Brain microvascular endothelial cell (primary cell): ENCODE measurements at places on chromosomes 1 and 21.

DNA sequence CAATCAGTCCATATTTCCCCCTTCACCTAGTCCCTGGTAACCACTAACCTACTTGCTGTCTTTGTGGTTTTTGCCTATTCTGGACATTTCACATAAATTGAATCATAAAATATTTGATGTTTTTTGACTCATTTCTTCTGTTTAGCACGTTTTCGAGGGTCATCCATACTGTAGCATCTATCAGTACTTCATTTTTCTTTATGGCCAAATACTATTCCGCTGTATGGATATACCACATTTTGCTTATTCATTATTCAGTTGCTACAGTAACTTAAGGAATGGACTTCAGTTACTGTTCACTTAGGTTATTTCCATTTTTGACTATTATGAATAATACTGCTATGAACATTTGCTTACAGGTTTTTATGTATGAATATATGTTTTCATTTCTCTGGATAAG, 12.3 kb downstream of the PBX1 start:
- no peak for DNase-seq

DNA sequence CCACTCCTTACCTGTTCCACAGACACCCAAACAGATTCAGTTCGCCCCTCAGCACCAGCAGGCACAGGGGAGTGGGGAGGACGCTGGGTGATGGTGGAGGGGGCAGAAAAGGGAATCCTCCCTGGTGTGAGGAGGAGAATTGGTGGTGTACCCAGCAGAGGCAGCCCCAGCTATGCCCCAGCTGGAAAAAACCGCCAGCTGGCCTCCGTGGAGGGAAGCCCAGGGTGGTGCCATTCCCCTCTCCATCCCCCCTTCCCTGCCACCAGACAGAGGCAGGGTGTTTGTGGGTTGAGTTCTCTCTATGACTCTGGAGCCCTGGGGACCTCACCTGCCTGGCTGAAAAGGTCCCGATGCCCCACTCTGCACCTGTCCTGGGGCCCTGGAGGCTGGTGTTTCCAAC, 27.9 kb downstream of the OPTC start:
- DNase-seq, result no peak

- no peak for DNase-seq
Observed at GRCh38 chr1:224157316-224157715, 25.7 kb upstream of the DEGS1 start.

- DNase-seq, result no peak
Observed at GRCh38 chr1:22935433-22935832, 37.2 kb downstream of the LACTBL1 start.

DNA sequence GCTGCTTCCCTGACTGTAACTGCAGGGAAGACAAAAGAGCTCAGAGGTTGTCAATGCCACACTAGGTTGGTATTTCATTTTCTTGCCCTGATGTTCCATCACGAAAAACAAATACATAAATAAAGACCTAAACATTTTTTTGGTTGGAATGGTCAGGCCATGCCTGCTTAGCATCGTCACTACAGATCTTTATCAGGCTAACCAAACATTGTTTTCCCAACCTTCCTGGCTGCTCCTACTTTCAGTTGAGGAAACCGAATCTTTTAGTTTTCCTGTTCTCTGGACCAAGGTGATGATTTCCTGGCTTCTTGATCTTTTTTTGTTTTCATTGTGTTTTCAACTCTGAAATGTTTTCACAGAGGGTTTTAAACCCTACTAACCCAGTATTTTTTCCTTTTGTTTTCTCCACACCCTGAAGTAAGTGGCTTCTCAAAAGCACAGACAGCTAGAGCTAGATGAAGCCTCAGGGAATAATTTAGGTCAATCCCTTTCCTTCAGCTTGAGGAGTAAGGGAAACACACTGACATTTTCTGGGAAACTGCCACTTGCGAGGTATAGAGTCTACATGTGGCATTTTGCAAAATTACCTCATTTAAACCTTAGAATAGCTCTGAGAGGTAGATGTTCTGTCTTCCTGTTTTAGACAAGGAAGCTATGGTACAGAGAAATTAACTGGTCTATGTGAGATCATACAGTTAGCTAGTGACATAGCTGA, 67.2 kb upstream of the CNN3 start:
- DNase-seq, result no peak

- DNase-seq, result no peak
Observed at GRCh38 chr1:207070811-207071210, 17.7 kb downstream of the PFKFB2 start.

DNA sequence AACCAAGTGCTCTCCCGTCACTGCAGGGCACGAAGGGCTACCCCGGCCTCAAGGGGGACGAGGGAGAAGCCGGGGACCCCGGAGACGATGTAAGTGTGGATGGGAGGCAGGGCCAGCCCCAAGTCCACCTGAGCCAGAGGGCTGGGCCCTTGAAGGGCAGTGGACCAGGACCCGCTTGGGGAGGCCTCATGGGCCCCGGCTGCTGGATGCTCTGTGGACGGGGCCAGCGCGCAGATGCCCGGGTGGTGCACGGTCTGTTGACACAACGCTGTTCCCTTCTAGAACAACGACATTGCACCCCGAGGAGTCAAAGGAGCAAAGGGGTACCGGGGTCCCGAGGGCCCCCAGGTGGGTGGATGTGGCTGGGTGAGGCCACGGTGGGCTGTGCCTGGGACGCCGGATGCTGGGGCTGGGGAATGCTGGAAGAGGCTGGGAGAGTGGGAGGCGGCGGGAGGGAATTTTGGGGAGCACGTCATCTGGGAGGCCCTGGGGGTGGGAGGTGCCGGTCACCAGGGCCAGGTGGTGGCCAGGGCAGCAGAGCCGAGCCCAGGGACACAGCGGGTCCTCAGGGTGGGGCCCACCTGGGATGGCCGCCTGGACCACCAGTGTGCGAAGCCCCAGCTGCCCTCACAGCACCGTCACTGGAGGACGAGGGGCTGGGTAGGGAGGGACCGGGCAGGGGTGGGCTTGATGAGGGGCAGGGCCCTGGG, 17.5 kb downstream of the COL6A1 start:
- no peak for DNase-seq

DNA sequence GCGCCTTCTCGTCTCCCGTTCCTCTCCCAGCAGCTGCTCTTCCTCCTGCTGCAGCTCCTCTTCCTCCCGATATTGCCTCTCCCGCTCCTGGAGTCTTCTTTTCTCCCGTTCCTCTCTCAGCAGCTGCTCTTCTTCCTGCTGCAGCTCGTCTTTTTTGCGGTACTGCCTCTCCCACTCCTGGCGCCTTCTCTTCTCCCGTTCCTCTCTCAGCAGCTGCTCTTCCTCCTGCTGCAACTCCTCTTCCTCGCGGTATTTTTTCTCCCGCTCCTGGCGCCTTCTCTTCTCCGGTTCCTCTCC, 5.3 kb downstream of the TCHH start:
- no peak for DNase-seq

DNA sequence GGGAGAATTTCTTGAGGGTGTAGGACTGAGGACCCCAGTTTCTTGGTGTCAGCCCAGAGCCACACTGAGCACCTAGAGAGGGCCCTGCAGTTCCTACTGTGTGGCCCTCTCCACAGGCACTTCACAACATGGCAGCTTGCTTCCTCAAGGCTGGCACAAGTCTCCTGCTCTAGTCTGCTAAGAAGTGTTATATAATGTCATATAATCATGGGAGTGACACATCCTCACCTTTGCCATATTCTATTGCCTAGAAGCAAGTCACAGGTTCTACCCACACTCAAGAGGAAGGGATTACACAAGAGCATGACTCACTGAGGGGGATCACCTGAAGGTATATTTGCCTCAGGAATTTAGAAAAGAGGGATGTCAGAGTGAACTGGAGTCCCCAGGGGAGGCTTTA, 5.5 kb upstream of the SNX27 start:
- DNase-seq, result no peak

- peak; percentile 40 for DNase-seq
Observed at GRCh38 chr1:33152685-33153432, 29.0 kb downstream of the TRIM62 start.

DNA sequence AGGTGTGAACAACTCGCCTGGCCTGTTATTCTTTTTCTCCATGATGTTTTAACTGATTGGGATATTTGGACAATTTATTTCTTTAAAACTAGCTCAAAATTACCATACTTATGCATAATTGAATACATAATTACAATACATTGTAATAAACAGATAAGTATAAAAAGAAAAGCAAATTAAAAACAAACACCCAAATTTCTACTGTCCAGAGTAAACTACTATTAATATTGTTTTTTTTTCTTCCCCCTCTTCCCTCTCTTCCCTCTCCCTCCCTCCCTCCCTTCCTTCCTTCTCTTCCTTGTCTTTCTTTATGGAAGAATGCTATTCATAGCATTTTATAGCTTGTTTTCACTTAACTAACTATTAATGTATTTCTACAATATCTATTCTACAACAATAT, 117.7 kb upstream of the IVNS1ABP start:
- DNase-seq, result no peak

DNA sequence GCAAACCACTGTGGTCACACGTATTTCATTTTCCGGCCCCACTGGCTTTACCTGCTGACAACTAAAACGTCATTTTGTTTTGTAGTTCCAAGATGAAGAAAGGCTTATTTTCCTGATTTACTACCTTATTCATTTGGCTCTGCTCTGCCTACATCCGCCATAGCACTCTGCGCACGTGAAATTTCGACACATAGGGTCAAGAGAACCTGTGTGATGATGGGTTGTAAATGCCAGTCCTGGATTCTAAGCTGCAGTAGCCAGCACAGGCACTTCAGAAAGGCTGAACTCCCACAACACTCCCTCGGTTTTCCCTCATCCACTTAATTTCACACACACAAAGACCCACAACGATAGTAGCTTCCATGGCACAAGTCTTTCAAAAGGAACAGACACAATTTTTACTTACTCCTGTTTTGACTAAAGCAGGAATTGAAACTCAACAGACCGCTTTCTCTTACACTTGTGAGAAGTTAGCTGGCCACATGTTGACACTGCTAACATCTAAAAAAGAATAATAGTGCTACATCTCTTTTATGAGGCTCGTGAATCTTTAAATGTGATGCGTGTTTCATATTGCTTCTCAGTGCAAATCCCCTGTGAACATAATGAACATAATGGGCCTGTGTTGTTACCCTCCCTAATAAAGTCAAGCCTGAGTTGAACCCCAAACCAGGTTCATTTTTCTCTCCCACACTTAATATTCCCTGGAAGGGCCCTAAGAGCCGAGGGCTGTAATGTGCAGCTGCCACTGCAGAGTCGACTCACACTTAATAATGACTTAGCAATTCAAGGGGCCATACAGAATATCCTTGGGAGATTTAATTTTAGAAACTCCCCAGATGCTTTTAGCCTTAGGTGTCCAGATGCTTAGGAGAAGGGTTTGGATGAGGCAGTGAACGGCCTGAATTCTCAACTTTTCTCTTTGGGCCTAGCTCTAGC, 1.5 kb upstream of the RUNX1 start:
- no peak for DNase-seq

- DNase-seq, result no peak
Observed at GRCh38 chr1:230123280-230124185, 56.5 kb downstream of the GALNT2 start.

DNA sequence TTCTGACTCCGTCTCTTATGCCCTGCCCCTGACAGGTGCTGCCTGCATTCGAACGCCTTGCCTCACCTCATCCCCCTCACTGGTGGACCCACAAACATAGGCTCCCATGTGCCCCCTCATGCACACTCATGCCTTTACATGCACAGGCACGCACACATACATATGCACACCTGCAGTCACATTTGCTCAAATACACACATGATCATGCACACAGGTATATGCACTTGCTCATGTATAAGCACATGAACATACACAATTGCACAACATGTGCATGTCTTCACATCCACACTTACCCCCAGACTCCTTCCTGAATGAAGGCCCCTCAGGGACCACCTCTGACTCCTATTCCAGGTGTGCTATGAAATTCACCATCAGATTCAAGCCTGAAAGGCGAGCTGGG, 506.9 kb downstream of the PTPRU start:
- no peak for DNase-seq

DNA sequence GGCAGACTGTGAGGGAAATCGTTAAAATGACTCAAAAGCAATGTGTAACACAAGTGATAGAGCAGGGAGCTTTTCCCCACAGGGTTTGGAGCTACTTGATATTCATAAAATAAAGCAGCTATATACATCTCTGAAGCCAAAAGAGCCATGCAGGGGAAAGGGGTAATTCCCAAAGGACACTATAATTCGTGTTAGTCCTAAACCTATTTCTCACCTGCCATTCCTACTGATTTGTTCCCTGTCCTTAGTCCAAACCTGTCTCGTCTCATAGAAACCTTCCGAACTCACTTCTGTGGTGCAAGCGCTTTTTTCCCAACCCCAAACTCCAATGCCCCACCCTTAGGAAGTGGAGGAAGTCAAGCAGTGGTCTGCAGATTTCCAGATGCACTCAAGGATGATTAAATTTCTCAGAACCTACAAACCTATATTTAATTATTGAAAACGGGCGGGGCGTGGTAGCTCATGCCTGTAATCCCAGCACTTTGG, 946 bp upstream of the HNRNPR start:
- DNase-seq, result no peak

- no peak for DNase-seq
Observed at GRCh38 chr21:32843561-32843960, 72.0 kb upstream of the PAXBP1 start.

DNA sequence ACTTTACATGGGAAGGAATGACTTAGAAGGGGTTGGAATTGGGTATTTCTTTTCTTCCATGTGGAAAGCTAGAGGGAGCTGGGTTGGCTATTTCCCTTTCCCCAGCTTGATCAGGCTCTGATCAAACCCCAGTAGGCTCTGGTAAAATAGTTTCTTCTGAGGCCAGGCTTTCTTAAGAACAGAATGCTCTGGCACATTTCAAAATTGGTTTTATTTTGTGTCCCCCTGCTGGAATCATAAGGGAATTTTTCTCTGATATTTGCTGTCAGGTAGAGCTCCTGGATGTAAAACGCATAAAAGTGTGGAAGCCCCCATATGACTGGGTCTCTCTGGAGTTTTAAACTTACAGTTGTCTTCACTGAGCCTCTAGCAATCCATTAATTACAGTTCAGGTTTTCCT, 17.1 kb upstream of the APOBEC4 start:
- DNase-seq, result no peak

DNA sequence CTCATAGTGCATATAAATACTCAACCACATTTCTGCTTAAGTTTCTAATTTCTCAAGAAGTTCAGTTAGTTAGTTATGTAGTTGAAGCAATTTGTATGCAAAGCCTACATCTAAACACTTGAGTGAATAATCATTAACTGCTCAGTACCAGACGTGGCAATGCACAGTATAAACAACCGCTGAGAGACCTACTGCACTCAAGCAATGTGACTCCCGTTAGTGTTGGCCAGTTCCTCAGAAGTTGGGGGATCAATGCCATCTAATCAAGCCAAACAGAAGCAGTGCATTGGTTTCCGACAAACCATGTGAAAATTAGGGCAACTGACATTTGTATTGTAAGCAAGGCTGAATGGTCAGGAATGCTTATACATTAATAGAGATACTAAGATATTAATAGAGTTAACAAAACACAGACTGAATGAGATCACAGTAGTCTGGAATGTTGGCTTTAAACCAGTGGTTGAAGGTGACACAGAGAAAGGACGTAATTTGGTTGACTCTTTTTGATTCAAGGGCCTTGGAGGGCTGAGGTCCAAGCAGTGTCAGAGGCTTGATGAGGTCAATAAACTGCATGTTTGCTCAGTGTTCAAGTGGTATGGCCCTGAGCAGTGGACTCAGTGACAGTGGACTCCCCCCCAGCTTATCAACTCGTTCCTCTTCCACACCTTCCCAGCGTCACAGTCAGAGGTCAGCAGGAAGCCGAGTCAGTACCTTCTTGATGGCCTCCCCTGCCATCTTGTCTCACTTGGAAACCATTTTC, 255.5 kb downstream of the CTH start:
- no peak for DNase-seq

- no peak for DNase-seq
Observed at GRCh38 chr21:37805266-37805665, 111.0 kb downstream of the KCNJ6 start.

GRCh38 chr1:234507089-234507488, 28.1 kb upstream of the TARBP1 start:
- DNase-seq, result no peak

GRCh38 chr1:49864581-49864980, 159.2 kb downstream of the AGBL4 start:
- no peak for DNase-seq
